Fibroblast of lung (primary cell): ENCODE measurements at places on chromosomes 3 and 15. TPM values are rescaled to one million over a fixed set of nuclear protein-coding genes. Genes with fewer than 3 reads are reported as not detected.

STAB1 gene
- under 0.01 TPM in 2 replicates for total RNA-seq

DIS3L gene
- 25.1 and 25.7 TPM in 2 replicates for total RNA-seq

GHRL gene
- total RNA-seq: not detected in 2 replicates

RAB6B gene
- total RNA-seq: 0.51 and 0.83 TPM in 2 replicates

SSUH2 gene
- not detected in 2 replicates for total RNA-seq

COMMD4 gene
- 43.1 and 65.9 TPM in 2 replicates for total RNA-seq

HRG gene
- not detected in 2 replicates for total RNA-seq

FBXW12 gene
- not detected in 2 replicates for total RNA-seq

CCR3 gene
- total RNA-seq: 0.17 and 0.26 TPM in 2 replicates

TMEM115 gene
- 39.3 and 44.8 TPM in 2 replicates for total RNA-seq

SNRPA1 gene
- 7.7 and 12.9 TPM in 2 replicates for total RNA-seq

MCTP2 gene
- 5.6 and 14.5 TPM in 2 replicates for total RNA-seq

ALDH1L1 gene
- not detected in 2 replicates for total RNA-seq

GP5 gene
- under 0.01 and 0.17 TPM in 2 replicates for total RNA-seq

KBTBD13 gene
- total RNA-seq: not detected in 2 replicates

GOLGA6L10 gene
- 0.26 and 0.99 TPM in 2 replicates for total RNA-seq

LCTL gene
- 0.26 and 0.66 TPM in 2 replicates for total RNA-seq

BCL2A1 gene
- total RNA-seq: 5.9 and 8.9 TPM in 2 replicates

SH3GL3 gene
- under 0.01 and 0.26 TPM in 2 replicates for total RNA-seq

KCNMB2 gene
- 0.17 and 0.26 TPM in 2 replicates for total RNA-seq

GRAMD1C gene
- total RNA-seq: 2.1 and 7.8 TPM in 2 replicates

CSPG4 gene
- 26.5 and 109 TPM in 2 replicates for total RNA-seq

SLC24A1 gene
- total RNA-seq: 3.9 and 4.5 TPM in 2 replicates

OIP5 gene
- total RNA-seq: 0.26 and 2.0 TPM in 2 replicates

SCN11A gene
- under 0.01 and 0.17 TPM in 2 replicates for total RNA-seq

MRAS gene
- total RNA-seq: 48.0 and 73.0 TPM in 2 replicates

PLD1 gene
- total RNA-seq: 8.2 and 18.8 TPM in 2 replicates
